Sigmoid colon (tissue), 7 donors: ENCODE measurements at places on chromosomes 3 and 15. TPM values are rescaled to one million over a fixed set of nuclear protein-coding genes. Genes with fewer than 3 reads are reported as not detected.

- no peak overlapping the region for H3K4me3 ChIP-seq
- peaks cover 11% of the 10 kb centered on the region for H3K4me1 ChIP-seq
- peaks cover 12% of the 10 kb centered on the region for H3K27me3 ChIP-seq
These were observed 5.8 kb upstream of the RPL29 start for GRCh38 chr3:52001443-52001974.

The OR5K4 gene
- total RNA-seq: not detected

GRCh38 chr3:135460273-135460672 lies 505.3 kb upstream of the PPP2R3A start:
- no peaks in the 10 kb centered on the region for H3K4me1 ChIP-seq
- no peak overlapping the region for H3K27ac ChIP-seq
- no peaks in the 10 kb centered on the region for H3K27me3 ChIP-seq
- DNase-seq: no peak
- no peaks in the 10 kb centered on the region for H3K36me3 ChIP-seq
- H3K4me3 ChIP-seq: no peak overlapping the region

- H3K27me3 ChIP-seq: no peaks in the 10 kb centered on the region
- DNase-seq: no peak
- no peak overlapping the region for H3K27ac ChIP-seq
These were observed 3.9 kb upstream of the MASP1 start for GRCh38 chr3:187295316-187296034.

DNA sequence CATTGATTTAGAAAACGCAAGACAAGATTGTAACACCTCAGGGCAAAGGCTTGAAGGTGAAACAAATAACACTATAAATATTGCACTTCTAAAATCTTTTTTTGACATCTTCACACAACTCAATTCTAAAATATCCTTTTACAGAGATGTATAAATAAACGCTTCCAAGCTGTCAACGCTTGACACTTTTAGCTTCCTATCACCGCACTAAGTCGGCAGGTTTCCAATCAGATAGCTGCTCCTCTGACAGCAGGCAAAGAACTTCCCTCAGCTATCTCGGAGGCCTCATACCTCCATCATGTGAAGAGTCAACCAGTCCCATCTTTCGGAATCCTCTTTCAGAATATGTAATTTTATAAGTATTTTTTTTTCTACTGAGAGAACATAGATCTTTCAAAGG lies 71.0 kb downstream of the PCOLCE2 start:
- DNase-seq: no peak
- no peaks in the 10 kb centered on the region for H3K36me3 ChIP-seq
- H3K27me3 ChIP-seq: no peaks in the 10 kb centered on the region
- H3K27ac ChIP-seq: no peak overlapping the region
- H3K4me1 ChIP-seq: peaks cover 4% of the 10 kb centered on the region

The ABHD5 gene
- total RNA-seq: 20.5 TPM

The LAMB2 gene
- 252 TPM for total RNA-seq

- H3K27me3 ChIP-seq: no peaks in the 10 kb centered on the region
- DNase-seq: peak; percentile 77
- peak overlapping the region; percentile 40 for H3K27ac ChIP-seq
- H3K4me3 ChIP-seq: no peak overlapping the region
- no peaks in the 10 kb centered on the region for H3K4me1 ChIP-seq
These were observed 10.9 kb downstream of the TM2D3 start for GRCh38 chr15:101641129-101641764.

The AADACL2 gene
- total RNA-seq: not detected

- H3K36me3 ChIP-seq: no peaks in the 10 kb centered on the region
- H3K27ac ChIP-seq: no peak overlapping the region
- no peak overlapping the region for H3K4me3 ChIP-seq
- DNase-seq: no peak
- no peaks in the 10 kb centered on the region for H3K27me3 ChIP-seq
These were observed 27.7 kb downstream of the OXSM start for GRCh38 chr3:25817638-25818037.

DNA sequence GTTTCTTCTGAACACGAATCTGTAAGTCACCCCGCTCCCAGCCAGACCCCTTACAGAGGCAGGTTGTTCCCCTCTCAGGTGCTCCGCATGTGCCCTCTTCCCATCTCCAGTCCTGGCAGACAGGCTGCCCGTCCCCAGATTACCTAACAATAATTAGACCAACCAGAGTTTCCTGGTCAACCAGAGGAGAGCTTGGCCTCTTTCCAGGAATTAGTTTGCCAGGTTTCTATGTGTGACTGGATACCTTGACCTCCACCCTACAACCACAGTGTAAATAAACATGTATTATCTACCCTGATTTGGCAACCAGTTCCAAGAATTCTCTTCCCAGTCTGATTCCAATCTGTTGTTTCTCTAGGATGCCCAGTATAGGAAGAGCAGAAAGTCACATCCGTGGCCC lies 178.0 kb upstream of the UMPS start:
- DNase-seq: no peak
- H3K27me3 ChIP-seq: no peaks in the 10 kb centered on the region
- H3K27ac ChIP-seq: no peak overlapping the region
- H3K4me1 ChIP-seq: no peaks in the 10 kb centered on the region

GRCh38 chr3:188407158-188407880 lies 253.4 kb downstream of the LPP start:
- H3K36me3 ChIP-seq: peaks cover 31% of the 10 kb centered on the region
- DNase-seq: no peak

The ITGB5 gene
- total RNA-seq: 203 TPM

DNA sequence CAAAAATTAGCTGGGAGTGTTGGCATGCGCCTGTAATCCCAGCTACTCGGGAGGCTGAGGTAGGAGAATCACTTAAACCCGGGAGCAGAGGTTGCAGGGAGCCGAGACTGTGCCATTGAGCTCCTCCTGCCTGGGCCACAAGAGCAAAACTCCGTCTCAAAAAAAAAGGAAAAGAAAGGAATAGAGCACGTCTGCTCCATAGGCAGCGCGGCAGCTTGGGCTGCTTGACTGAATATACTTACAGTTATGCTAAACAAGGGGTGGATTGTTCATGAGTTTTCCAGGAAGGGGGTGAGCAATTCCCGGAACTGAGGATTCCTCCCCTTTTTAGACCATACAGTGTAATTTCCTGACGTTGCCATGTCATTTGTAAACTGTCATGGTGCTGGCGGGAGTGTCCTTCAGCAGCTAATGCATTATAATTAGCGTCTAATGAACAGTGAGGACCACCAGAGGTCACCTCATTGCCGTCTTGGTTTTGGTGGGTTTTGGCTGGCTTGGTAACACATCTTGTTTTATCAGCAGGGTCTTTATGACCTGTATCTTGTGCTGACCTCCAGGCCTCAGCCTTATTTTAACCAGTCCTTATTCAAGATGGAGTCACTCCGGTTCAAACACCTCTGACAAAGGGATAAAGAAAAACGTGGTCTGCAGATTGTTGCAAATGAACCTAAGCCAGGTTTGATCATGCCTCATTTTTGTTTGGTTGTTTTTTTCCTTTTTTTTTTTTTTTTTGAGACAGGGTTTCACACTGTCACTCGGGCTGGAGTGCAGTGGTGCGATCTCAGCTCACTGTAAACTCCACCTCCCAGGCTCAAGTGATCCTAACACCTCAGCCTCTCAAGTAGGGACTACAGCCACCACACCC lies 24.9 kb upstream of the SENP5 start:
- no peak for DNase-seq
- no peak overlapping the region for H3K27ac ChIP-seq
- H3K4me1 ChIP-seq: no peaks in the 10 kb centered on the region

The ABI3BP gene
- 177 TPM for total RNA-seq

- H3K36me3 ChIP-seq: no peaks in the 10 kb centered on the region
- H3K4me1 ChIP-seq: peaks cover 37% of the 10 kb centered on the region
- no peaks in the 10 kb centered on the region for H3K27me3 ChIP-seq
- peak; percentile 96 for DNase-seq
- peak overlapping the region; percentile 87 for H3K27ac ChIP-seq
- no peak overlapping the region for H3K4me3 ChIP-seq
These were observed 90.2 kb upstream of the KLF13 start for GRCh38 chr15:31236184-31237042.

DNA sequence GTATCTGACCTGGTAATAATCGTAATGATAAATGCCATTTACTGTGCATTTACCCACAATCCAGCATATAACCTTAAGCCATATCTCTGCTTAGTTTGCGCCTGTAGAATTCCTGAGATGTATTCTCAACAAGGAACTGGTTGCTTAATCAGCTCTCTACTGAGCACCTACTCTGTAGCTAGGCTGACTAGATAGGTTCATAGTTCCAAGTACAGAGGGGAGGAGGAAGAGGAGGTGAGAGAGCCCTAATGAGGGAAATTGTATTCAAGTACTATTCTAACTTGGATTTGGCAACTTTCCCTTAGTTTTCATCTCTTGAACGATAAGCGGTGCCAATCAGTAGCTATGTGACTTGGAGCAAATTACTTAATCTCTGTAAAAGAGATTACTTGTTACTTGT lies 5.6 kb upstream of the AKAP13 start:
- no peak overlapping the region for H3K4me3 ChIP-seq
- H3K36me3 ChIP-seq: no peaks in the 10 kb centered on the region
- no peak overlapping the region for H3K27ac ChIP-seq
- H3K27me3 ChIP-seq: no peaks in the 10 kb centered on the region
- DNase-seq: no peak

- no peaks in the 10 kb centered on the region for H3K36me3 ChIP-seq
- H3K4me1 ChIP-seq: peaks cover 21% of the 10 kb centered on the region
- H3K27ac ChIP-seq: no peak overlapping the region
- DNase-seq: no peak
- no peak overlapping the region for H3K4me3 ChIP-seq
- H3K27me3 ChIP-seq: no peaks in the 10 kb centered on the region
These were observed 239.5 kb downstream of the GAP43 start for GRCh38 chr3:115862849-115863248.

GRCh38 chr3:8713901-8714759 lies 19.5 kb upstream of the CAV3 start:
- H3K4me3 ChIP-seq: no peak overlapping the region
- H3K27me3 ChIP-seq: no peaks in the 10 kb centered on the region
- no peaks in the 10 kb centered on the region for H3K4me1 ChIP-seq
- DNase-seq: no peak
- no peak overlapping the region for H3K27ac ChIP-seq

- no peaks in the 10 kb centered on the region for H3K4me1 ChIP-seq
- H3K36me3 ChIP-seq: no peaks in the 10 kb centered on the region
- H3K27me3 ChIP-seq: no peaks in the 10 kb centered on the region
These were observed 1039.2 kb downstream of the AGBL1 start for GRCh38 chr15:87118846-87119245.

DNA sequence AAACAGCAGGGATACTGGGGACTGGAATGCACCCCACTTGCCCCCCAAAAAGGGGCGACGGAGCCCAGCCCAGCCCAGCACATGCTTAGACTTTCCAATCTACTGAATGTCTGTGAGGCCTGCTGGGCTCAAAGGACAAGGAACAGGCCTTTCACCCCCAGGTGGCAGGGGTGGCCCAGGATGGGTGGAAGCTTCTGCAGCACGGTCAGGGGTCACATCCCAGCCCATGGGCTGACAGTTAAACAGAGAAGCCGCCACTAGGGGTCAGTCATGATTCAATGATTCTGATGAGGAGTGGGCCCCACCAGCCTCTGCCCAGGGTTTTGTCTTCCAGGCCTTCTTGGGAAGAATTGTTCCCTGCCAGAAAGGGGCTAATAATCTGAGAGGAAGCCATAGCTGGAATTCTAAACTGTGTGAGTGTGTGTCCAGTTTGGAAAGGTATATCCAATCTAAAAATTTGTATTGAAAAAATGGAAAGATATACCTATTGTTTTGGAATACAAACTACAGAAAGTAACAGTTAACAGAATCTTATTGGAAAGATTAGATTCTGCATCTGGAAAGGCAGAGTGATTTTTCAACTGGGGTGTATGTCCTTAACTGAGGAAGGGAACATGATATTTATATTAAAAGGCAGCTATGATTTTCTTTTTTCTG lies 2.2 kb downstream of the CHRNB4 start:
- H3K27me3 ChIP-seq: no peaks in the 10 kb centered on the region
- H3K27ac ChIP-seq: no peak overlapping the region
- DNase-seq: no peak
- no peaks in the 10 kb centered on the region for H3K36me3 ChIP-seq
- H3K4me1 ChIP-seq: peaks cover 15% of the 10 kb centered on the region
- no peak overlapping the region for H3K4me3 ChIP-seq

The GRK7 gene
- total RNA-seq: not detected

DNA sequence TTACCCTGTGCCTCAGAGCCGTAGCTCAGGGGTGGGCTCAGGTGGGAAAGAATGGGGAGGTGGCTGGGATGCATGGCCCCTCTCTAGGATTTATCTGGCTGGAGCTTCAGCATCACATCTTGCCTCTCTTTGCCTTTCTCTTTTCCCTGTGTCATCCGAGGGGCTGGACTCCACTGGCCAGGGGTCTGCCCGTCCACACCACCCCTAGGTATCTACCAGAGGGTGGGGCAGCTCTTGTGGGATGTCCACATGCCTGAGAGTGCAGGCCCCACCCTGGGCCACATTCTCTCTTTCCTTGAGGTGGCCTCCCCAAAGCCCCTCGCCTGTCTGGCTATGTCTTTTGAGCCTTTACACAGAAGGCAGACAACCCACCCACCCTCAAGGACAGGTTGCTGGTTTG lies 37.2 kb downstream of the PXYLP1 start:
- DNase-seq: no peak
- no peak overlapping the region for H3K4me3 ChIP-seq
- no peaks in the 10 kb centered on the region for H3K27me3 ChIP-seq
- no peaks in the 10 kb centered on the region for H3K36me3 ChIP-seq
- H3K4me1 ChIP-seq: no peaks in the 10 kb centered on the region
- H3K27ac ChIP-seq: no peak overlapping the region

The TRANK1 gene
- total RNA-seq: 26.3 TPM

DNA sequence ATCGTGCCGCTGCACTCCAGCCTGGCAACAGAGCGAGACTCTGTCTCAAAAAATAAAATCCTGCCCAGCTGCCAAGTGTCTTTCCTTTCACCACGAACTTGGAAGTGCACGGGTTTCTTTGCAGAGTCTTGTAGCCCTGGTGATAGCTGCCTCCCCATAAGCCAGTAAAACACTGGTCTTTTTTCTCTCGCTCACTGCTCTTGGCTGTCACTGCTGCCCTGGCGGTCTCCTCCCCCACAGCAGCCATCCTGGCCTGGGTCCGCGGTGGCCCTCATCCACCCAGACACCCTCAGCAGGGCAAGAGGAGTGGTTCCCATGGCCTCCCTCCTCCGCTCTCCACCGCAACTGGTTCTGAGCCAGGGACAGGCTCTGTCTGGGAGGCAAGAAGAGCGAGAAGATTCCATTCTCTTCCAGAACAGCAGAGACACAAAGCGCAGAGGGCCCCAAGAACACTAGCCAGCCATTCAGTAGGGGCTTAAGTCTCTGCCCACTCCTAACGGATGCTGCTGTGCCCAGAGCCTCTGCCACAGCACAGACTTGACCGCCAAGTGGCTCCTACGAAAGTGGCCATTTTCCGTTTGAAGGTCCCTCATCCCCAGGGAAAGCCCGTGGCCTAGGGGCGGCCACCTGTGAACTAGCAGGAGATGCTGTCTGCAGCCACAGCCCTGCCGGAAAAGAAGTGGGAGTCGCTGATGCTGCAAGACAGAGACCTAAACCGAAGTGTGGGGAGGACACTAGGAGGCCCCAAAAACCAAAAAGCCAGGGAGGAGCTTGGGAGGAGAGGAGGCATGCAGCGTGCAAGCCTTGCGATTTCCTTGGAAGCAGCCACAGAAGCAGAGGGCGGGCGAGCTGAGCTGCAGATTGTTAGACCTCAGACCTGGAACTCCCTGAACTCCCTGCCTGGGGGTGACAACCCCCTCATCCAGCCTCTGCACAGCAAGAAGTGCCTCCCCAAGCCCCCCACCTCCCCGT lies 44.1 kb downstream of the KLHL25 start:
- no peaks in the 10 kb centered on the region for H3K27me3 ChIP-seq
- H3K27ac ChIP-seq: peak overlapping the region; percentile 66
- no peaks in the 10 kb centered on the region for H3K4me1 ChIP-seq
- H3K4me3 ChIP-seq: peak overlapping the region; percentile 17
- peak; percentile 90 for DNase-seq
- H3K36me3 ChIP-seq: peaks cover 9% of the 10 kb centered on the region

- peaks cover 18% of the 10 kb centered on the region for H3K4me1 ChIP-seq
- DNase-seq: no peak
- H3K27me3 ChIP-seq: no peaks in the 10 kb centered on the region
- H3K27ac ChIP-seq: no peak overlapping the region
- H3K4me3 ChIP-seq: no peak overlapping the region
These were observed 70.7 kb upstream of the THBS1 start for GRCh38 chr15:39510001-39510701.
